Activated CD4-positive, alpha-beta T cell treated with anti-CD3 and anti-CD28 coated beads for 48 hours (primary cell): ENCODE measurements at places on chromosomes 16 and 17.

- no peak for DNase-seq
Observed at GRCh38 chr17:79120259-79120658, 45.6 kb downstream of the ENGASE start.

DNA sequence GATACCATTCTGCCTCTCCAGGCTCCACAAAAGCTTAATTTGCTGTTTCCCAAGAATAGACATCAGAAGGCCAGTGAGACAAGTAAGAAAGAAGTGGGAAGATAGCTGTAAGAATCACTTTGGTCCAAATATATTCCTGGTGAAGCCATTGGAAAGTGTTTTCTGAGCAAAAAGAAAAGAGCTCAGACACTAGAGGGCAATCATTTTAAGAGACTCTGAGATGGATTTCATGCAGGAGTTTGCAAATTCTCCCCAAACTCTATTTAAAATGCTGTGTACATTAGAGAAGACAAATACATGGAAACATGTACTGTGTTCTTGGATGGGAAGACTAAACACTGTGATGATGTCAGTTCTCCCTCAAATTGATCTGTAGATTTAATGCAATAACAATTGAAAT is 8.0 kb upstream of the SLC6A2 start:
- no peak for DNase-seq

- DNase-seq: no peak
Observed at GRCh38 chr16:16018705-16019104, 69.3 kb downstream of the ABCC1 start.

DNA sequence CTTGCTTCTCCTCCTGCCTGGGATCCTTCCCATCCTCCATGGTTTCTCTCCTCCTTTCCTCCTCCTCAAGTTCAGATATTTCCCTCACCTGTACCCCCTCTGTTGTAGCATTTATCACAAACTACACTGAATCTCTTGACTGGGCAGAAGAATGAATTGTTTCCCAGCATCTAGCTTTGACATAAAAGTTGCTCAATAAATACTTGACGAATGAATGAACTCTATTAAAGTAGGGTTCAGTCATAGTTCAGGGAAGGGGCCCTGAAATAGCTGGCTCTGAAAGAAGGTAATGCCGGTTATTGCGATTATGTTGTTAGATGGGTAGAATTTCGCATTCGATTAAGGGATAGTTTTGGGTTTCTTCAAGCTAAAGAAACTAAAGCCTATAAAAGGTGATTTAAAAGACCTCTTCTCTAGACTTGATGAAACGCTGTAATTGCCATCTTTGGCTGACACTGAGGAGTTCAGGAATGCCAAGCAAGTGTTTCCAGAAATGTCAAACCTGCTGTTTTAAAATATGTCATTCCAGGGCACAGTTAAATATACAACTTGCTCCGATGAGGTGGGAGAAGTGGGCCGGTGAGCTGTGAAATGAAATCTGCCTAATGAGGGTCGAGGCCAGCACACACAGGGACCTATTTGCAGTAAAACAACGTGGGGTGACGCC is 1.0 kb upstream of the CPD start:
- DNase-seq: no peak

DNA sequence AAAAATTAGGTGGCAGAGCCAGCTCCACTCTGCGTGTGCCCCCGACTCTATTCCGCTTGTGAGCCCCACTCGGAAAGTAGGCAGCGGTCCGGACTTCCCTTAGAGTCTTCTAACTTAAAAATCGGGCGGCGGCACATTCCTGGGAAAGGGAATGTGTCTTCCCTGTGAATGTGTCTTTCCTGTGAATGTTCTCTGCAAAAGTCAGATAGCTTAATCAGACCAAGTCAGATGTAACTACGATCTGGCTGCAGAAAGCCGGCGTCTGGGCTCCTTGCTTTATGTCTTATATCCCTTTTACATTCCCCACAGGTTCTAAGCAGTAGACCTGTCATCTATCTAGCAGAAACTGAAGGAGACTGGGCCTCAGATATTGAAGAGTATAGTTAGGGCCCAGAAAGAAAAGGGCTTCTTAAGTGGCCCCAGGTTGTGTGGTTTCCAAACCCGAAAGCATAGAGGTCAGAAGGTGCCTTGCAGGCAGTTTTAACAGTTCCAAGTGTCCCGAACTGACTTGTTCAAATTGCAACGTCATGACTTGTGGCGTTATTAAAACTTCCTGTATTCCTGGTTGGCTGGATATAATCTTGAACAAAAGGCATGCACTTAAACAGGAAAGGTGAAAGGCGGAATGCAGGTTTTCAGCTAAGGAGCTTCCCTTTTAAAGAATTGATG is 601 bp downstream of the PHKB start:
- DNase-seq: peak; percentile 19

DNA sequence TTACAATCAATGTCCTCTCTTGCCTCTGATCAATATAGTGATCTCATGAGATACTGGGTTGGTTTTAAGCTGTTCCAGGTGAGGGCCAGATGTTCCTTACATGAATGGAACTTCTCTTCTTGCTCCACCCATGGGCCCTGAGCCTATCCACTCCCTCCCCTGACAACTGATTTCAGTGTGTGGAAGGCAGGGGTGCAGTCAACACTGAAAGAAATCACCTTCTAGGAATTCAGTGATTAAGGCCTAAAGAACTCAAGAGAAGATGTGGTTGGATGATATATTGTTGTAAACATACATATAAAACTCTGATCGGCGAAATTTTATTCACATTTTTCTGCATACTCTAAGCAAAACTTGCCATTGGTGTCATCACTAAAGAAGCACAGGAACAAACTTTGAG is 6.7 kb upstream of the GOSR2 start:
- DNase-seq: no peak
